ENCODE measurements at places on chromosomes 6 and 20.

- no peak for DNase-seq
Observed at GRCh38 chr20:41467220-41467619, 100.6 kb upstream of the EMILIN3 start.

DNA sequence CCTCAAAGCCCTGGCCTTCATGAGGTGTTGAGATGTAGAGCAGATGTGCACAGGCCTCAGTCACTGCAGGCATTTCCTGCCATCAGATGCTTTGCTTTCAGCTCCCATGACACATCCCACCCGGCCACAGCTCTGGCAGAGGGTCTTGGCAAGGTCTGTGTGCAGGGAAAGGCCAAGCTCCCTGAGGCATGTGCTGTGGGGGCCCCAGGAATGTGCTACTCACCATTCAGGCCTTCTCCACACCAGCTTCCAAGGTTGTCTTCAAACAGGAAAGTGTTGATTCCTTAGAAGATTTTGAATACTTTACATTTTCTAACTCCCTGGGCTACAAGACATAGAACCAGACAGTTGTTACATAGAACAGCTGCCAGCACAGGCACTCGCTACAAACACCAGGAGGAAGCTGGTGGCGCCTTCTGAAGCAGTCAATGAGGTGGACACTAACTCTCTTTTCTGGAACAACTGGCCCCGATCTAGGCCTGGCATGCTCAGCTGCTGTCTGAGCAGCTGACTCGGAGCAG is 27.8 kb downstream of the CASS4 start:
- no peak for DNase-seq

DNA sequence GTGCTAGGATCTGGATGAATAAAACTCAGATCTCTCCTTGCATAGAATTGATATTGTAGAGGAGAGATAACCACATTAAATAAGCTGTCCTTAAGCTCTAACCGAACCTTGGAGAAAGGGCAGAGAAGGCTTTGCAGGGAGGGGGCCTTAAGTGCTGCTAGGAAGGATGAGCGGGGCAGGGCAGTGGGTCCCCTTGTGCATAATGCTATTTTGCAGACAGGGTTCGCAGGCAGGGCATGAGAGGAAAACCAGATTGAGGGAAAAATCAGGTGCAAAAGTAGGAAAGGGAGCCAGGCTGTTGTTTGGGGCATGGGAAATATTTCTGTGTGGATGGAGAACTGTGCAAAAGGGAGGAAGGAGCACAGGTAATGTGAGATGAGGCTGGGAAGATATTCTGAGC is 383.0 kb upstream of the JARID2 start:
- no peak for DNase-seq

GRCh38 chr6:13760307-13761304 is 49.0 kb upstream of the RANBP9 start:
- DNase-seq, result no peak

- no peak for DNase-seq
Observed at GRCh38 chr20:18213002-18213401, 75.3 kb upstream of the ZNF133 start.

GRCh38 chr6:22421198-22421597 is 124.4 kb upstream of the PRL start:
- DNase-seq, result no peak

- DNase-seq, result peak; percentile 63
Observed at GRCh38 chr6:25769983-25770382, 15.4 kb downstream of the SLC17A4 start.

GRCh38 chr20:53738039-53738944 is 144.7 kb upstream of the ZNF217 start:
- DNase-seq, result peak; percentile 81
